ENCODE measurements at places on chromosomes 4 and X. TPM values are rescaled to one million over a fixed set of nuclear protein-coding genes. Genes with fewer than 3 reads are reported as not detected.

DNA sequence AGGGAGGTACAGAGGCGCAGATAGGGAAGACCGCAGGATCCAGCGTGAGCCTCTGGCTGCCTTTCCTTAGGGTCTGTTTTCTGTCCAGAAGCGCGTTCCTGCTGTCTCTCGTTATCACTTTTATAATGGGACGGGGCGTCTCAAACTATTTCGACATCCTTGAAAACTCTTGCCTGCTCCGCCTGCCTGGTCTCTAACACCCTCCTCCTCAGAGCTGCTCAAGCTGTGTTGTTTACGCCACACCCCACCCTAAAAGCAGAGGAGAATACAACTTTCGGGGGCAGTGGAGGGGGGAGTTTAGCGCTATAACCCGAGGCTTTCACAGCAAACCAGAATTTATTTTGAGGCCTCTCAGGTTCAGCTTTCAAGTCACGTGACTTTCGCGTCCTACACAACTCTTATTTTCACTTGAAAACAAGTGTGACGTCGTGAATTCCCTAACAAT lies 646 bp upstream of the FAM3A start:
- no peak for DNase-seq

GRCh38 chr4:72486991-72487390 lies 82.0 kb downstream of the ADAMTS3 start:
- DNase-seq = no peak

- no peak for DNase-seq
These were observed 128.2 kb downstream of the CBR4 start for GRCh38 chr4:168881781-168882420.

Gene GNRHR
- not detected for total RNA-seq

- no peak for DNase-seq
These were observed 15.9 kb downstream of the SEPTIN6 start for GRCh38 chrX:119676949-119677653.

- peak; percentile 93 for DNase-seq
These were observed at the start of gene ZFX for GRCh38 chrX:24149351-24150050. TSS of gene ZFX (plus strand) at chrX:24149729. CDS start at chrX:24172743, 23,014 bp downstream.

Gene PHKA1
- 12.0 TPM for total RNA-seq
